ENCODE measurements at places on chromosomes 7 and 10.

DNA sequence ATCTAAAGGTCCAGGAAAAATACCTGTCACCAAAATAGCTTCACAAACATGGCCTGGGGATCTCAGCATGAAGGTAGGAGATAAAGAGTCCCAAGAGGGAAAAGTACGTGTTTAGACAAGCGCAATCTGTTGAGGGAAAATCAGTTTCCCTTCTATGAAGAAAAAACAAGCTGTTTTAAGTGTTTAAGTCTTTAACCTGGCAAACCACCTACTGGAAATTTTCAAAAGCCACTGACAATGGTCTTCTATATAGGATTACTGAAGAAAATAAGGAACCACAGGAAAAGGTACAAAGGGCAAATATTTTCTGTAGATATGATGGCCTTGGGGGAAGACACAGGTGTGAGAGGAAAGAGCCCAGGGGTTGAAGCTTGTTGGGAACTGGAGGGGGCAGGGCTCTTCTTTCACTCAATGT lies 21.2 kb downstream of the ALDH18A1 start:
- no peak for DNase-seq

- no peak for DNase-seq
Measured at GRCh38 chr7:128017862-128018845, 13.1 kb downstream of the LRRC4 start.

DNA sequence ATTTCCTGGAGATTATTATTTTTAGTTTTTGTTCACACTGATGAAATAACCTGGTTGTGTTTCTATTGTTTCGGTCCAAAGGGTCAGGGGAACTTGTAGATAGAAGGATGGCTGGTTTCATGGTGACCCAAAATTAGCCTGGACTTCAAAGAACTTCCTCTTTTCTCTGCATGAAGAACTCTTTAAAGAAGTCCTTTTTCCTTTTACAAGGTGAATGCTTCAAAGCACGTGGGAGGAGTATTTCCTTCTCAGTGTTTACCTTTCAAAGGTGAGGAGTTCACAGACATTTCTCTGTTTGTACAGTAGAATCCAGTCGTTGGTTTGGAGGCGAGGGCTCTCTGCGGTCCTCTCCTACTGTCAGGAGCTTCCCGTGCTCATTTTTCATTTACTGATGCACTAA lies 561.7 kb downstream of the GATA3 start:
- DNase-seq: no peak

GRCh38 chr7:26112203-26112740 lies 39.7 kb upstream of the NFE2L3 start:
- DNase-seq: no peak

Measured in erythroblast (primary cell).